Activated CD8-positive, alpha-beta memory T cell treated with anti-CD3 and anti-CD28 coated beads, Interleukin-2, amount 10 ng/mL, durations not matched to agents 7 days and 5 days (primary cell): ENCODE measurements at places on chromosomes 13 and 19.

GRCh38 chr13:68727798-68728197 lies 1379.8 kb upstream of the ATXN8OS start:
- no peaks in the 10 kb centered on the region for H3K4me1 ChIP-seq
- H3K27ac ChIP-seq, result no peak overlapping the region
- H3K4me3 ChIP-seq, result no peak overlapping the region
- DNase-seq, result no peak
- no peaks in the 10 kb centered on the region for H3K27me3 ChIP-seq

DNA sequence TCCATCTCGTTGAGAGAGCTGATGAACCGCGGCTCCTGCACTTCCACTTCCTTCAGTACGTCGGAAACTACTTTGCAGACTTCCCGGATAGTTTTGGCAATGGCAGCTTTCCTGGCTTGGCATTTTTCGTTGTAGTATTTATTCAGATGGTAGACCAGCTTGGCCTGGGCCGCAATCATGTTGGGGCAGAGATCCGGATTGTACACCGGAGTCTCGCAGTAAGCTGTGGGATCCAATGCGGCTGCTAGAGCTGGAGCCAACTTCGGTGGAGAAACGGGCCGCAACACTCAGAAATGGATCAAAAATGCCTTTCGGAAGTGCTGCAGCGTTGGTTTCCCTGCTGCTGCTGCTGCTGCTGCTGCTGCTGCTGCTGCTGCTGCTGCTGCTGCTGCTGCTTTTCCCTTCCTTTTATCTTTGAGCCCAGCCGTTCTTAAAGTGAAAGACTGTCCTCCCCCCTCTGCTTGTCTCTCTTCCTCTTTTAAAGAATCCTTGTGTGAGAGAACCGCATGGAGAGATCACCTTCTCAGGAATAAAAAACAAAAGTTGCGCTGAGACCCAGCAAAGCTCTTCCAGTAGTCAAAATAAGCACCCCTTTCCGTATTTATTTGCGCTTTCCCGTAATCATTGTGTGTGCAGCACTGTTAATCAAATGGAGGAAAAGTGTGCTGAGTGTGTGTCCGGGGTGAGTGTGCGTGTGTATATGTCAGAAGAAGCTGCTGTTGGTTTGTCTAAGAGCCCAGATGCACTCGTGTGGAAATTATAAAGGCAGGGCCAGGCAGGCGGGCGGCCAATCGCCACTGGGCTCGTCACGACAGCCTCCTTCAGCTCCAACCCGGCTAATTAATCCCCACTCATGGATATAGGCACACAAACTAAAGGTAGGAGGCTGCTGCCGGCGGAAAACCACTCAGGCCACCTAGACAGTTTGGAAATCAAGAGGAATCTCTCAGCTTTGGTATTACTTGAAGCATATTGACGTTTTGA lies at the start of gene MAB21L1:
Gene MAB21L1, minus strand, starts transcription at position 730 of the 984 bp plus-strand sequence. Its CDS starts 551 bp downstream, at position 179.
- peak within 1 kb of the TSS; percentile 67 for H3K4me3 ChIP-seq
- peaks cover 71% of the 10 kb centered on the region for H3K27me3 ChIP-seq
- DNase-seq, result no peak
- peak within 1 kb of the TSS; percentile 19 for H3K27ac ChIP-seq
- peaks cover 5% of the 10 kb centered on the region for H3K36me3 ChIP-seq
- H3K4me1 ChIP-seq, result peaks cover 13% of the 10 kb centered on the region

- H3K4me1 ChIP-seq, result no peaks in the 10 kb centered on the region
- no peaks in the 10 kb centered on the region for H3K36me3 ChIP-seq
- H3K4me3 ChIP-seq, result no peak overlapping the region
- no peaks in the 10 kb centered on the region for H3K27me3 ChIP-seq
- no peak for DNase-seq
Observed at GRCh38 chr13:101205408-101205807, 210.9 kb downstream of the NALCN start.

- no peaks in the 10 kb centered on the region for H3K27me3 ChIP-seq
- H3K4me3 ChIP-seq, result no peak overlapping the region
- DNase-seq, result no peak
- H3K36me3 ChIP-seq, result no peaks in the 10 kb centered on the region
- H3K4me1 ChIP-seq, result no peaks in the 10 kb centered on the region
Observed at GRCh38 chr13:66821551-66821950, 408.6 kb downstream of the PCDH9 start.

GRCh38 chr13:31986676-31987470 lies 44.7 kb upstream of the FRY start:
- no peaks in the 10 kb centered on the region for H3K36me3 ChIP-seq
- DNase-seq, result no peak
- H3K27ac ChIP-seq, result no peak overlapping the region
- no peak overlapping the region for H3K4me3 ChIP-seq
- peaks cover 2% of the 10 kb centered on the region for H3K27me3 ChIP-seq

DNA sequence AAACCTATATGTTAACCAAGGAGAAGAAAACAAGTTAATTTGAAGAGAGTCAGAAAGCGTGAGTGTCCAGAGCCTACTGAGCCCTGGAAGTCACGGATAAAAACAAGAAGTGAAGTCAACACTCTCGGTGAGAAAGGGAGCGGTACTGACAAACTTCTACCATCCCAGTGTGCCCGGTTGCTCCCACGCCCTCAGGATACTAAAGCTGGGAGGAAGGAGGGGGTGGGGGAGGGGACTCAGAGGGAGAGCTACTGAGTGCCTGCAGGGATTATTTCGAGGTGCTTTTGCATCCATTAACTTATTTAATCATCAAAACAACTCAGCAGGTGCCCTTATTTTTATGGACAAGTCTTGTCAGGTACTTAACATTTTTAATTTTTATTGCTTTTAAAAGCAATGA lies 166.2 kb downstream of the ZIC5 start:
- no peak for DNase-seq
- no peak overlapping the region for H3K27ac ChIP-seq
- H3K4me3 ChIP-seq, result no peak overlapping the region
- no peaks in the 10 kb centered on the region for H3K36me3 ChIP-seq

DNA sequence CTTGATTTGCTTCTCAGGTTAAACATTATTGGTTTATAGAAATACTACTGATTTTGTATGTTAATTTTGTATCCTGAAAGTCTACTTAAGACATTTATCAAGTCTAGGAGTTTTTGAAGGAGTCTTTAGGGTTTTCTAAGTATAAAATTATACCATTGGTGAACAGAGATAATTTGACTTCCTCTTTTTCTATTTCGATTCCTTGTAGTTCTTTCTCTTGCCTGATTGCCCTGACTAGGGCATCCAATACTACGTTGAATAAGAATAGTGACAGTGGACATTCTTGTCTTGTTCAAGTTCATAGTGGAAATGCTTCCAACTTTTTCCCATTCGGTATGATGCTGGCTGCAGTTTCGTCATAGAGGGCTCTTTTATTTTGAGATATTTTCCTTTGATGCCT lies 807.5 kb upstream of the SLC10A2 start:
- H3K36me3 ChIP-seq, result no peaks in the 10 kb centered on the region
- no peaks in the 10 kb centered on the region for H3K4me1 ChIP-seq
- no peak for DNase-seq
- H3K4me3 ChIP-seq, result no peak overlapping the region
- H3K27ac ChIP-seq, result no peak overlapping the region
- no peaks in the 10 kb centered on the region for H3K27me3 ChIP-seq

GRCh38 chr19:34984287-34984686 lies 15.8 kb upstream of the GRAMD1A start:
- peaks cover 20% of the 10 kb centered on the region for H3K4me1 ChIP-seq
- peaks cover 2% of the 10 kb centered on the region for H3K36me3 ChIP-seq
- H3K27me3 ChIP-seq, result peaks cover 3% of the 10 kb centered on the region
- no peak overlapping the region for H3K4me3 ChIP-seq
- no peak overlapping the region for H3K27ac ChIP-seq
- no peak for DNase-seq

GRCh38 chr13:40429706-40430545 lies 236.5 kb downstream of the FOXO1 start:
- H3K27ac ChIP-seq, result no peak overlapping the region
- H3K4me1 ChIP-seq, result peaks cover 29% of the 10 kb centered on the region
- peaks cover 6% of the 10 kb centered on the region for H3K36me3 ChIP-seq
- no peak for DNase-seq
- H3K27me3 ChIP-seq, result no peaks in the 10 kb centered on the region

- H3K4me3 ChIP-seq, result no peak overlapping the region
- no peak for DNase-seq
- no peak overlapping the region for H3K27ac ChIP-seq
- H3K27me3 ChIP-seq, result no peaks in the 10 kb centered on the region
- no peaks in the 10 kb centered on the region for H3K36me3 ChIP-seq
Observed at GRCh38 chr19:29031216-29031615, 181.7 kb downstream of the UQCRFS1 start.

- no peaks in the 10 kb centered on the region for H3K36me3 ChIP-seq
- peak overlapping the region; percentile 78 for H3K4me3 ChIP-seq
- H3K4me1 ChIP-seq, result peaks cover 45% of the 10 kb centered on the region
Observed at GRCh38 chr13:46554951-46555350, 2.0 kb downstream of the LRCH1 start.

GRCh38 chr13:112859817-112860190 lies 109.2 kb upstream of the MCF2L start:
- no peaks in the 10 kb centered on the region for H3K4me1 ChIP-seq
- H3K27me3 ChIP-seq, result no peaks in the 10 kb centered on the region
- no peak overlapping the region for H3K4me3 ChIP-seq
- no peak overlapping the region for H3K27ac ChIP-seq

DNA sequence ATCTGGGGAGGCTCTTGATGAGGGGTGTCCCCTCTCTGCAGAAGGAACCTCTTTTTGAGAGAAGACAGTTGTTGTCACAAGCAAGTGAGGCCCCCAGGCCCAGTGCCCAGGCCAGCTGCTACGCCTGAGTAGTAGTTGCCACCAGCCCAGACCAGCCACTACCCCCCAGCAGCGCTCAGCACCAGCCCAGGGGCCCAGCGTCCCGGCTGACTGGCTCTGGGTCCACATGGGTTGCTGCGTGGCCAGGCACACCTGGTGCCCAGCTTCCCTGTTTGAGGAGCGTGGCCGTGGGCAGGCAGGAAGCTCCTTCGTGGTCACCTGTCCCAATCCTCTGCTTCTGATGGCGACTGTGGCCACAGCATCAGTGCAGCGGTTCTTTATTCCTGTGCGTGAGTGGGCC lies 84.7 kb downstream of the KDM4B start:
- H3K27me3 ChIP-seq, result no peaks in the 10 kb centered on the region
- no peak overlapping the region for H3K27ac ChIP-seq
- H3K4me1 ChIP-seq, result no peaks in the 10 kb centered on the region
- H3K4me3 ChIP-seq, result no peak overlapping the region
- DNase-seq, result no peak
- H3K36me3 ChIP-seq, result no peaks in the 10 kb centered on the region

GRCh38 chr13:76803831-76804230 lies 82.4 kb downstream of the KCTD12 start:
- no peak overlapping the region for H3K27ac ChIP-seq
- H3K4me3 ChIP-seq, result no peak overlapping the region
- no peak for DNase-seq
- no peaks in the 10 kb centered on the region for H3K4me1 ChIP-seq

GRCh38 chr19:41876847-41877832 lies at the start of gene CD79A:
CD79A (plus strand) TSS chr19:41877279; CDS start chr19:41877305, 26 bp downstream.
- peaks cover 49% of the 10 kb centered on the region for H3K4me1 ChIP-seq
- no peaks in the 10 kb centered on the region for H3K27me3 ChIP-seq

DNA sequence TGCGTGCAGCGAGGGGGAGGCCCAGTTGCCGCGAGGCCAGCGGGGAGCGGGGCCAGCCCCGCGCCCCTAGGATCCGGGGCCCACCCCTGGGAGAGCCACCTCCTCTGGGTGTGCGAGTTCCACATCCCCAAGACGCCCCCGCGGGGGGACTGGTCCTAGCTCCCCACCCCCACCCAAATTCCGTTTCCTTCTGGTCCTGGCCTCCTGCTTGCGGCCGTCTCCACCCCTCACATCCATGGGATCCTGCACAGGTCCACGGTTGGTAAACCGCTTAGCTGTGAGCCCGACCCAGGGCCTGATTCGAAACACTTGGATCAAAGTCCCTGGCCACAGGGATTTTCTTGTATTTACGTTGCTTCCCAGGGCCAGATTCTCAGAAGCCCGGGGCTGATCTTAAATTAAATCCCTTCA lies 324 bp upstream of the FBXO17 start:
- H3K4me3 ChIP-seq, result no peak overlapping the region
- DNase-seq, result no peak
- peaks cover 24% of the 10 kb centered on the region for H3K4me1 ChIP-seq
- peaks cover 21% of the 10 kb centered on the region for H3K27me3 ChIP-seq
- peaks cover 8% of the 10 kb centered on the region for H3K36me3 ChIP-seq

DNA sequence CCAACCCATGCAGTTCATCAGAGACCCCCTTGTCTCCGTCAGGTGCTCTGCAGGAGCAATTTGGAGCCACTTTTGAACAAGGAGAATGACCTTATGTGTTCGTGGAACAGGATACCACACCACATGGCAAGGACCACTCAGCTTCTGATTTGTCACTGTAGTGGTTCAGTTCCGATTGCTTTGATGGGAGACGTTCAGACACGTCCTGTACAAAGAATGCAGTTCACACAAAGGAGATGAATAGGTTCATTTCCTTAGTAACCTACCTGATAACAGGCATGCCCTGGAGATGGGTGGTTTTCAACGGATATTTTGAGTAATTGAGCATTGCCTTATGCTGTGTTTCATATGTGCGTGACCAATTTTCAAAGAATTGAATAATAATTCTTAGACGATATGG lies 17.2 kb downstream of the FGF9 start:
- H3K4me3 ChIP-seq, result no peak overlapping the region
- H3K4me1 ChIP-seq, result peaks cover 20% of the 10 kb centered on the region
- H3K36me3 ChIP-seq, result no peaks in the 10 kb centered on the region
- no peak overlapping the region for H3K27ac ChIP-seq
- DNase-seq, result no peak
- peaks cover 9% of the 10 kb centered on the region for H3K27me3 ChIP-seq

- H3K4me3 ChIP-seq, result no peak overlapping the region
- DNase-seq, result no peak
- no peaks in the 10 kb centered on the region for H3K4me1 ChIP-seq
- no peaks in the 10 kb centered on the region for H3K27me3 ChIP-seq
- no peak overlapping the region for H3K27ac ChIP-seq
Observed at GRCh38 chr13:62847520-62847919, 1431.9 kb upstream of the PCDH20 start.

DNA sequence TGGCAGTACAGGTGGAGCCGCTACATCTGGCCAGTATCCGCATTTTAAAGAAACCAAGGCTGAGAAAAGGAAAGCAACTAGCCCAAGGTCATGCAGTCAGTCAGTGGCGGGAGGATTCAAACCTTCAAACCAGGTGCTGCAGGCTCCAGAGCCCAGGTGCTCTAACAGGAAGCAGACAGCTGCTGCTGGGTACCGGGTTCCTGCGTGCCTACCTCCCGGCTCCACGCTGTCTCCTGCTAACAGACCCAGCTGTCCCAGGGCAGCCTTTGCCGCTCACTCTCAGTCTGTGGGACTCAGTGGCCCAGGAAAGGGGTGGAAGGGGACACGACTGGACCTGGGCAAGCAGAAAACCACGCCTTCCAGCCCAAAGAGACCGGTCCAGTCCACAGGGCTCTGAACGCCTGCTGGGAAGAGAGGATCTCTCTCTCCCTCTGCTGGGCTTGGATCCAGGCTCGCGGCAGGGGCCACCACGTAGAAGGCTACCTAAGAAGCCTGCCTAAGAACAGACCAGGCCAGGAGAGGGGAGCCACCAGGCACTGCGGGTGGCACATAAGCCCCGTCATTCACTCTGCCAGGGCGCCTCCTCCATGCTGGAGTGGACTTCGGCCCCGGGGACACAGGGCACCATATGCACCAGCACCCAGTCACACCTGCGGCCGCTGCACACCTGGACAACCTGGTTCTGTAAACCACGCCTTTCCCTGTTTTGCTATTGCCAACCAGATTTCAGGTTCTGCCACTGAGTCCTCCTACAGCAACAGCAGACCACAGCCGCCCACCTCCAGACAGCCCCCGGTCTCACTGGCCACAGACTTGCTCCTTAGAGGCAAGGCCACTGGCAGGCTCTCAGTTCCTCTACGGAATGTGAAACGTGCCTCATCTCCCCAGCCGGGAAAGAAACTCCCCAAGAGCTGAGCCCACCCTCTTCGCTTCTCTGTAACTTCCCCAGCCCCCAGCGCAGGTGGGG lies 4.6 kb downstream of the DAPK3 start:
- H3K4me3 ChIP-seq, result no peak overlapping the region
- H3K36me3 ChIP-seq, result peaks cover 9% of the 10 kb centered on the region
- H3K4me1 ChIP-seq, result peaks cover 23% of the 10 kb centered on the region
- no peak for DNase-seq
